Activated CD8-positive, alpha-beta T cell treated with anti-CD3 and anti-CD28 coated beads, Interleukin-2, amount 10 ng/mL, durations not matched to agents 7 days and 5 days (primary cell): ENCODE measurements at places on chromosomes 13 and 19.
A peak's percentile ranks its signal among the peaks of the same experiment; 100 is the strongest.

- no peak for DNase-seq
Observed at GRCh38 chr19:35178701-35179100, 24.2 kb downstream of the FXYD5 start.

GRCh38 chr19:1991018-1991913, 24.2 kb downstream of the BTBD2 start:
- no peak for DNase-seq

GRCh38 chr13:28471421-28471820, 23.5 kb downstream of the FLT1 start:
- no peak for DNase-seq

DNA sequence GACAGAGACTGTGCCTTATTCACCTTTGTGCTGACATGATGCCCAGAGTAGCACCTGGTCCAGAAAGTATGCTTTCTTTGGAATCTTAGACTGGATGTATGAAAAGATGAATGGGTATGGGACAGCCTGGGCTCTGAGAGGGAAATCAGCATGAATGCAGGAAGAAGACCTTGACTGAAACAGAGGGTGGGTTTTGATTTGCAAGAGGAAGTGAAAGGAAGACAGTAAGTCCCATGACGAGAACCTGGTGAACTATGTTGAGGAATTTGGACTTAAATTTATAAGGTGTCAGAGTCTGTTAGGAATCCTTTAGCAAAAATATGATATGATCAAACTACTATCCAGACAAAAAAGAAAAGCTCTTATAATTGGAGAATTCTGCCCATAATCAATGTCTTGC, 301.9 kb downstream of the SPRY2 start:
- no peak for DNase-seq

DNA sequence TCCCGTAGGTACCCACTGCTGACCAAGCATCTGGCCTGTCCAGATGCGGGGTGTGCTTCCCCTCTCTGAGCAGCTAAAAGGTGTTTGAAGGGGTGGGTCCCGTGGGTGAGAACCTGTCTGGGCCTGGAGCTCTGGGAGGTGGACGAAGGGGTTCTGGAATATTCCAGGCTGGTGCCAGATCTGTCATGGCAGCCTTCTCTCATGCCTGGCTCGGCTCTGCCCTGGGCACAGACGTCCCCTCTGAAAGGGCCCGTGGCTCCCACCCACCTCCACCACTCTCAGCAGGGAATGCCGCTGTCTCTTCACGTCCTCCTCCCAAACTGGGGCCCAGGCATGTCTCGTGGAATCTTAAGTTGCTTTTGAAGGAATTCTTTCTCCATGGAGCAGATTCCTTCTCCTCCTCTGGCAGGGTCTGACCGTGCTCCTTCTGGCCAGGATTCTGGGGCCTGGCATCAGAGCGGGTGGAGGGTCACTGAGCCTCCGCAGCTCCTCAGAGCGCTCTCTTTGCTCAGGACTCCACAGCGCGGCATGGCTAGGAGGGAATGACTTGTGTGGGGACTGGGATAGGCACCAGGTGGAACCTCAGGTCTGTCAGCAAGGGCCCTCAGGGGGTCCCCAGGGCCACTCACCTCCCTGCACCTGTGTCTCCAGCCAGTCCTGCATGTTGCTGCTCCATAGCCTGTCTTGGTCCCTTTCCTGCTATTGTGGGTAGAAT, 5.9 kb upstream of the MCF2L start:
- no peak for DNase-seq

GRCh38 chr13:33109271-33109697, 93.1 kb downstream of the KL start:
- no peak for DNase-seq

- no peak for DNase-seq
Observed at GRCh38 chr13:78298657-78299056, 304.7 kb downstream of the POU4F1 start.

DNA sequence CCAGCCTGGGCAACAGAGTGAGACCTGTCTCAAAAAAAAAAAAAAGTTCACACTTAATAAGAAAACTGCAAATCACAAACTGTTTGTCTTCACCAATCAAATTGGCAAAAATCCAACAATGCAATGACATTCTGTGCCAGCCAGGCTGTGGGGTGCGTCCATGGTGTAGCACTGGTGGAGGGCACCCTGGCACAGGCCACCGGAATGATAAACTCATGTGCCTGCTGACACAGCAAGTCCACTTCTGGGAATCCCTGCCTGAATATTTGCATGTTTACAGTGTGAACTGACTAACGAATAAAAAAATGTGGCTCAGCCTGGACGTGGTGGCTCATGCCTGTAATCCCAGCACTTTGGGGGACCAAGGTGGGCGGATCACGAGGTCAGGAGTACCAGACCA, 1.6 kb upstream of the LRRC25 start:
- no peak for DNase-seq

DNA sequence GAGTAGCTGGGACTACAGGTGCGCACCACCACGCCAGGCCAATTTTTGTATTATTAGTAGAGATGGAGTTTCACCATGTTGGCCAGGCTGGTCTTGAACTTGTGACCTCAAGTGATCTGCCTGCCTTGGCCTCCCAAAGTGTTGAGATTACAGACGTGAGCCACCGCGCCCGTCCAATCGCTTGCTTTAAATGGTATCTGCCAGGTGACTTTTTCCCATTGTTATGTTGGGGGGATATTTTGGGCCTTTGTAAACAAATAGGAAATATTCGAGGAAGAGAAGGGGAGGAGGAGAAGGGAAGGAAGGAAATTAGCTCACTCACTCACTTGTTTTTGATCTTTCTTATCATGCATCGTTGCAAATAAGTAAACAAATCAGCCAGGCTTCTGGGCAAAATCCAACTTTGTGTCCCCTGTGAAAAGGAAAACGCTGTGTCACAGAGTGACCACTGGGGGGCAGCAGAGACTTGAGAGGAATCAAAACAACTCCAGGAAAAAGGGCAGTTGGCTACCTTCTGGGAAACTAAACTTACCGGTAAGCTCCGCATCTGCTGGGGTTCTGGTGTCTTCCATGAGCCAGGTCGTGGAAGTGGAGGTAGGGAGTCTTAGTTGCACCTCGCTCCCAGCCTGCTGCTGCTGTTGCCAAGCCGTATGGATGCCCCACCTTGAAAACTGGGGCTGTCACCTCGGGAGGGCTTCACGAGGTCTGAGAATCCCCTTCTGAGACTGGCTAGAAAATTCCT, 9.3 kb upstream of the RANBP3 start:
- peak; percentile 83 for DNase-seq

DNA sequence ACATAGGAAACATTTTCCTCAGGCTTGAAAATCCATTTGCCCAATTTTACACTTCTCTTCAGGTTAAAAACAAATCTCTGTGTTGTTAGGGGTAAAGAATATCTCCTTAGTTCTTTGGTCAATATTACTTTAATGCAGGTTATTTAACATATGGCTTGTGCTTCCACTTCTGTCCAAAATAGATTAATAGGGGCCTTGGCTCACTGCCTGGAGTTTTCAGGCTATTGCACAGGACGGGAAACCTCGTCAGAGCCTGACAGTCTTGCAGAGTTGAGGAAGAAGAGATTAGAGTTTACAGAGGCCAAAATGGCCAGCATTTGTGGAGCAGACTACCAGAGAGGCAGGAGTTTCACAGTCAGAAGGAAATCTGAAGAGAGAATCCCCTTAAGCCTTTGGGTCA, 863.9 kb upstream of the GPC6 start:
- no peak for DNase-seq

DNA sequence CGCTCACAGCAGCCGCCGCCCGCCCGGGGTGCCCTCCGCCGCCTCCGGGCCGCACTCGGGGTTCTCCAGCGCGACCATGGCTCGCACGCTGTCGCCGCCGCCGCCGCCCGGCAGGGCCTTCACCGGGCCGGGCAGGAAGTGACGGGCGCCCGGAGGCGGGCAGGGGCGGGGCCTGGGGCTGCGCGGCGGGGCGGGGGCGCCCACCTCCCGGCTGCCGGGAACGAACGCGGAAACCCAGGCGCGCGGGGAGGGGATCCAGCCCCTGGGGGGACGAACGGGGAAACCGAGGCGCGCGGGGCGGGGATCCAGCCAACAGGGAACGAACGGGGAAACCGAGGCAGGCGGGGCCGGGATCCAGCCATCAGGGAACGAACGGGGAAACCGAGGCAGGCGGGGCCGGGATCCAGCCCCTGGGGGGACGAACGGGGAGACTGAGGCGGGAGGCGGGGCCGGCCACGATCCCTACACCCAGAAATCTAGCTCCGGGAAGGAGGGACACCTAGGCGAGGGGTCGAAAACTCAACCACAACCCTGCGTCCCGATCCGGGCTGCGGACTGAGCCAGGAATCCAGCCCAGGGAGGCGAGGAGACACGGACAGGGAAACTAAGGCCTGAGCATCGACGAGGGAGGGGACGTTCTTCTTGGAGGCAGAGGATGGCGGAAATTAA, at the start of gene R3HDM4:
R3HDM4 (minus strand) TSS at position 140 of the 669 bp plus-strand sequence; CDS start at position 78, 62 bp downstream.
- peak; percentile 84 for DNase-seq

DNA sequence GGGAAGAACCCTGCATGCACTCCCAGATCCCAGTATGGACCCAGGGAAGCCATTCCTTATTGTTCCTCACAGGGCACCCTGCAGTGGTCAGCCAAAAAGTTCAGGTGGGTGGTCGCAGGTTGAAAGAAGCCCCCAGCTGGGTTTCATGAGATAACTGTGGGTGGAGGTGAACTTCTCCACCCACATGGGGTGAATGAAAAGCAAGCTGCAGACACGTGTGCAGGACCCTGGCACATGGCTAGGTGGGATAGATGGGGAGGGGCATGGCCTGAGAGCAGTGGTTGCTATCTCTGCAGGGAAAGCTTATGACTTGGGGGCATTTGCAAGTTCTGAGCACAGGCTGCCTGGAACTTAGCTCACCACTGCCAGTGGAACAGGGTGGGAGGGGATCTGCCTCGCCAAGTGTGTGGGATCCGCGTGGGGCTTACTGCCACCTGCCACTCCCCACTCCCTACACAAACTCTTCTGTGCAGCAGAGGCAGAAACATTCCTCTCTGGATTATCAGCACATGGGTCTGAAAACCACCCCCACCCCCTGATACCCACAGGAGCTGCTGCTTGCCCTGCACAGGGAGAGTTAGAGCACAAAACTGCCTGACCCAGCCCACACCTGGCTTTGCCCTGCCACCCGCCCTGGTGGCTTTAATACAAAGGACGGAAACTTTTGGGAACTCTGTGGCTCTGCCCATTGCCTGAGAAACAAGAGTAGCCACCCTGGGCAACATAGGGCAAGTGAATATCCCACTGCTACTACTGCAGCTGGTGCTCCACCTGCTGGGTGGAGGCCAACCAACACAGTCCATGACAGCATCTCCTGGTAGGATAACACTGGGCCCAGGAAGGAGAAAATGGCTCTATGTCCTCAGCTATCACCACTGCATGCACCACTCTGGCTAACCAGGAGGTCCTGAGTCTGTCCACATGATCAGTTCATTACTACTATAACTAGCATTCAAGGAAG, 24.4 kb downstream of the PLA2G4C start:
- no peak for DNase-seq

GRCh38 chr13:95033890-95034289, 267.4 kb downstream of the ABCC4 start:
- no peak for DNase-seq

DNA sequence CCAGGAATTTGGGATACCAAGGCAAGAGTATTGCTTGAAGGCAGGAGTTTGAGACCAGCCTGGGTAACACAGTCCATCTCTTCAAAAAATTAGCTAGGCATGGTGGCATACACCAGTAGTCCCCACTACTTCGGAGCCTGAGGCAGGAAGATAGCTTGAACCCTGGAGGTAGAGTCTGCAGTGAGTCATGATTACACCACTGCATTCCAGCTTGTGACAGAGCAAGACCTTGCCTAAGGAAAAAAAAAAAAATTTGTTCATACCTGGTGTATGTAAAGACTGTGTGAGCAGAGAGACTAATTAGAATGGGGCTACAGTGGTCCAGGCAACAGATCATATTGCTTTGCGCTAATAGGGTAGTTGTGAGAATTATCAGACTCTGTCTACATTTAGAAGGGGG, 778.3 kb upstream of the PCDH20 start:
- DNase-seq, result no peak

GRCh38 chr19:48398102-48398374, 4.6 kb downstream of the GRIN2D start:
- no peak for DNase-seq

GRCh38 chr13:74870865-74871264, 611.1 kb downstream of the TBC1D4 start:
- no peak for DNase-seq

- no peak for DNase-seq
Observed at GRCh38 chr13:40653527-40654318, 12.7 kb downstream of the FOXO1 start.

- no peak for DNase-seq
Observed at GRCh38 chr13:76904507-76904906, 18.3 kb upstream of the KCTD12 start.

DNA sequence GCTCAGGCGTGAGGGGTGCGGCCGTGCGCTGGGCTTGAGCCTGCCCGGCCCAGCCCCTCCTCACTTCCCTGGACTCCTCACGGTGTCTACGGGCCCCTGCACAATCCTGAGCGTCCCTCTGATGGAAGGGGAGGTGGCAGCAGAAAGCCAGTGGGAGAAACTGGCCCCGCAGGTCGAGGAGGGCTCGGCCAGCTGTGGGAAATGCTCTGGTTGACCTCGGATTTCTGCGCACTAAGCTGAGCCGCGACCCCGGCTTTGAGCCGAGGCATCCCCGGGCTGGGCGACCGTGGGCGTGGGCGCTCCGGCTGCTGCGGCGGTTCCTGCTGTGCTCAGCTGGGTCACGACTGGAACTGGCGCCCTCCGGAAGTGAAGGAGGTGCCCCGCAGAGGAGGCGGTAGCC, 70.1 kb downstream of the ZNF208 start:
- no peak for DNase-seq

- no peak for DNase-seq
Observed at GRCh38 chr13:26855921-26856320, 95.3 kb upstream of the GPR12 start.

- DNase-seq, result no peak
Observed at GRCh38 chr19:11698231-11698630, 40.5 kb downstream of the ZNF823 start.

GRCh38 chr19:57267291-57267690, 13.0 kb upstream of the ZNF460 start:
- no peak for DNase-seq

DNA sequence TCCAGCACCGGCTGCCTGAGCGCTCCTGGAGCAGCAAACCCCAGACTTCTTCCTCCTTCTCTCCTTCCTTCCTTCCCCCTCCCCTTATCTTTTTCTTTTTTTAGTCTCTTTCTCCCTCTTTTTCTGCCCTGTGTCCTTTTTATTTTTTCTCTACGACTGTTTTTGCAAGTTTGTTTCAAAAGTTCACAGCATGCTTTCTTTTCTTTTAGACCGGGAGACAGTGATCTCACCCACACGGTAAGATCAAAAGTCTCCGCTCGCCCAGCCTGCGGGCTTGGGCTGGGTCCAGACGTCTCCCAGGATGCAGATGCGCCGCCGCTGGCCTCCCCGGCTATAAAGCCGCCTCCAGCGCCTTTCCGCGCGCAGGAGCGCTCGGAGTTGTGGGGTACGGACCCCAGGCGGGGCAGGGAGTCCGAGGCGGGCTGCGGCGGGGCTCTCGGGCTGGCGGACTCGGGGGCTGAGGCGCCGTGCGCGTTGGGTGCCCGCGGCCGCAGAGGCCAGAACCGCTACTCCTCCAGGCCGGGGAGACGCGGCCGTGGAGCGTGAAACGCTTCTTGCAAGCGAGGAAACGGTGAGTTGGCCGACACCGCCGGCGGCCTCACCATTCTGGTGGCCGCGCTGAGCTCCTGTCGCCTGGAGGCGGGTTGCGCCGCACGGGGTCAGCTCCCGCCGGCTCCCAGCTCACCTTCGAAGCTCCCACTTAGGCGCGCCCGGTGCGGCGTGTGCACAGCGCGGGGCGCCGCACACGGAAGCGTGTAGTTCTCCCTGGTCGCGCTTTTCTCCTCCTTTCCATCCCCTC, 2.0 kb upstream of the TSHZ3 start:
- no peak for DNase-seq
